ENCODE measurements at places on chromosomes 6 and 20.

GRCh38 chr6:147207351-147207750 is 3.1 kb downstream of the STXBP5 start:
- DNase-seq: no peak

DNA sequence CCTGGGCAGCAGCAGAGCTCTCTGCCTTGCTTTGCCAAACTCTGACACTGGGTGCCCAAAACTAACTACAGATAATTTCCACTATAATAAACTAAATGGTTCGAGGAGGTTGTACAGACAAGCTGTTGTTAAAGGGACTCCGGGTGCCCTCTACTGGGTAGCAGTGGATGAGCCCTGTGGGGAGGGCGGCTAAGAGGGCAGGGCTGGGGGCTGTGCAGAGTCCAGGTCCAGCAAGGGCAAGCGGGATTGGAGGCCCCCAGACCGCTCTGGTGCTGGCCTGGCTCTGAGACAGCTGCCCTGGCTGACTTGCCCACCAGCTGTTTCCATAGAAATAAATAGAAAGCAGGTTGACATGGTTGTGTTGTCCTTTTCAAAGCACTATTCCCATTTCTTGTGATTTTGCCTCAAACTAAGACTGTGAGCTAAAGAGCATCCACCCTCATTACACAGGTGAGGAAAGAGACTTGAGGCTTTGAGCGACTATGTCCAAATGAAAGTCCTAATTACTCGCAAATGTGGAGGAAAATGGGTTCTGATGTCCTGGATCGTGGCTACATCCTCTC is 167.6 kb upstream of the CST7 start:
- no peak for DNase-seq

DNA sequence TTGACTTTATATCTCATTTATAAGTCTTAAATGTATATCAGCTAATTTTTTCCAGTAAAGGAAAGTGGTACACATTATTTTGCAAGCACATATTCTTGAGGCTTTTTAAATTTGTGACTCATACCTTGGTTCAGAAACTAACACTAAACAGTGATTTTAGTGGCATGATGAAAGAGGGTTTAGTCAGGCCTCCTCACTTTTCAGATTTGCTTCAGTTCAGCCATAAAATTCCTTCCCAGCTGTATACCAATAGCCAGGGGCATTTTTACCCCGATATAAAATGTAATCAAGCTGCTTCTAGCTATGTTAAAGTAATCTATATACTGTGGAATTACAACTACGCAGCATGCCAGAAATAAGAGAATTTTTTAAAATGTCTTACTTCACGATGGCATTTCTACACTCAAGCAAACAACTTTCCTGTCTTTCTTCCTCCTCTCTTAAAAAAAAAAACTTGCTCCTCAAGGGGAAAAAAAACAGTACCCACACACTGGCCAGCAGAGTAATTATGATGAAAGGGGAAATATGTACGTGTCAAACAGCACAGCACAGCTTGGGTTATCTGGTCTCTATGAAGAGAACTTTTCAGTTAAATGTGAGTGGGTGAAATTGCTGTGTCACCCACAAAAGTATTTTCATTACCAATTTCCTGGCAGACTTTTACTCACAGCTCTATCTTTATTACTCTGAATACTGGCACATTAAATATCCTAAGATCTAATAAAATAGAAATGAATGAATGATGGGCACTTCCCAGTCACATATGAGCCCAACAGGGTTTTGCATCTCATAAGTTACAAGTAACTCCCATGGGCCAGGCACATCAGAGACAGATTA is 244.8 kb upstream of the TENT5A start:
- no peak for DNase-seq

- no peak for DNase-seq
These were observed 97.0 kb downstream of the RREB1 start for GRCh38 chr6:7204726-7205125.

DNA sequence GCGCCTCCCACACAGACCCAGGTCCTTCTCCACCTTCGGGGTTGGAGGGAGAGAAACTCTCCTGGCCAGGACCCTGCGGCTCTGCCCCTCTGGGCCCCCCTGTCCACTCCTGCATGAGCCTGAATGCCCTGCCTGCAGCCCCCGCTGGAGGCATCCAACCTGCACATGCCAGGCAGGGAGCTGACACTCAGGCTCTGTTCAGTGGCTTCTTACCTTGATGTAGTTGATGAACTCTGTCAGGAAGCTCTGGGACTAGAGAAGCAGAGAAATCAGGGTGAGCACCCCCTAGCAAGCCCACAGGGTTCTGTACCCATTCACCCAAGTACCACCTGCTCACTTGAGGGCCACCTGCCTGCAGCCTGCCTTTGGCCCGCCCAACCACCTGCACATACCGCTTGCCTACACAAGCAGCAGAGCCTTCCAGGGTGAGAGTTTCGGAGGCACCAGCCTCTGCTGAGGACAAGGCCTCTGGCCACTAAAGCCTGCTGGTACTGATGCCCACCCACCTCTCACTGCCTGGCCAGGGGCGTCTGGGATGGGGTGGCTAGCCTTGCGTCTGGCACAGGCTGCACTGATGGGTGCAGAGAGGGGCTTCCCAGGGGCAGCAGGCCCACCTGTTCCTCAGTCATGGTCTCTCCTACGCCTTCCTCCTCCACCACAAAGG is 9.7 kb downstream of the DDRGK1 start:
- no peak for DNase-seq

GRCh38 chr6:158781692-158782373 is 37.3 kb downstream of the EZR start:
- DNase-seq: no peak

DNA sequence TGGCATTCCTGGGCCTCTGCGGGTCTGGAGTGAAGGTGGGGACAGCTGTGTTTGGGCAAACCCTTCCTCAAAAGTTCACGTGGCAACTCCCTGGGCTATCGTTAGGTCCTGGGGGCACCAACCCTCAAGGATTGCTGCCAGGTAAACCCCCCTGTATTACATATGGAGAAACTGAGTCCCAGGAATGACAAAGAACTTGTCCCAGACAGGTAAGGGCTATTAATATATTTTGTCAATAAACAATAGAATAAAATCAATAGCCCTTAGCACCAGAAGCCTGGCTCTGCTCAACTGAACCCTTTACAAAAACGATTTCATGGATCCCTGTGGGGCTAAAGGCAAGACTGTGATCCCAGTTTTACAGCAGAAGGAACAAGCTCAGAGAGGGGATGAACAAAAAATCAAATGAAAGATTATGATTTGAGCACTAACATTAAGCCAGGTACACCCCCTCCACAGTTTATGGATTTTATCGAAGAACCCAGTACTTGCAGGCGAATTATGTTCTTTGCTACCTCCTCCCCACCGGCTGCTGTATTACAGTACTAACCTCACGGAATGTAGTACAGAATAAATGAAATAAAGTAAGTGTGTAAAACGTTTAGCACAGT is 2.7 kb downstream of the ID1 start:
- DNase-seq: no peak

DNA sequence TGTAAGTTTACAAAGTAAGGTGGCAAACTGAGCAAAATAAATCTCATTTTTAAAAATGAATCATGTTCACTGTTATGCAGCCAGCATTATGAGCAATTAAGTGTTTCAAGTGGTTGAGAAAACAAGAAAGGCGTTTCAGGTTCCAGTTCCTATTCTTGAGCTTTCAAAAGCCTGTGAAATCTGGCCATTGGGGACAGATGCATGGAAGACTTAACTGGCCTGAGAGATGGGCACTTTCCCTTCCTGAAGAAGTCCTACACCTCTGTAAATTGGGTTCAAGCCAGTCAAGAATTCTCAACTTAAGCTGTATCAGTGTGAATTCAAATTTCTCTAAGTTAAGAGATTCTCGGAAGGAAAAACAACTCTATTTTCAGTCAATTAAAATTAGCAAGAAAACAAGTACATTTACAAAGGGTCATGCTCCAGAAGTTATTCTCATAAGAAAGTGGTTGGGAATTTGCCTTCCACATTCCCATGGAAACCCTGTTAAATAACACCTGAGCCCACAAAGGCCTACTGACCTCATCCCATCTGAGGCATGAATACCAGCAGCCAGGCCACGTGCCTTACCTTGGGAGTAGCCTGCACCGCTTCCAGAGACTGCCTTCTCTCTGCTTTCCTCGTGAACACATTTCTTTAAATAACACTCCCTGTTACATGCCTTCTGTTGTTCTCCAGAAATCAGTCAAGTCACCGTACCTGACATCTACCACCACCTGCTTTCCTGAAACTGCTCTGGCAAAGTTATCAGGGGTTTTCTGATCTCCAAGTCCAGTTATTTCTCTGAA is 19.4 kb downstream of the MAP3K5 start:
- DNase-seq: no peak

GRCh38 chr6:164612751-164613150 is 696.7 kb downstream of the C6orf118 start:
- DNase-seq: no peak

- no peak for DNase-seq
These were observed 120.1 kb upstream of the TIAM2 start for GRCh38 chr6:154874773-154875592.

DNA sequence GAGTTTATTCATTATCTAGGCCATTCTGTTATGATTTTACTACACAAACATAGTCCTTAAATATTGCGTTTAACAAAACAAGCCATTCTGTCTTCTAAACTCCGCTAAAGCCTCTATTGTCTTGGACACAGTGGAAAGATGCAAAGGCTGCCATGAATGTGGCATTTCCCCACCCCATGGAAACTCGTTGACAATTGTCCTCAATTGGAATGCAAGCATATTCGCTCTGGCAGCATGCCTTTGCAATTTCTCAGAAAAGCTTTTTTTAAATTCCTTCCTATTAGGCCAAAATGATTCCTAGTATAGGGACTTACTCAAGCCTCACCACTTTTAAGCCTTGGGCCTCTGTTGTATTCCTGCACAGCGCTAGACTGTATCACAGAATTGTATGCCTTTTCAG is 22.8 kb downstream of the OR2A4 start:
- no peak for DNase-seq

- no peak for DNase-seq
These were observed 150.9 kb upstream of the STMND1 start for GRCh38 chr6:16950825-16951495.

DNA sequence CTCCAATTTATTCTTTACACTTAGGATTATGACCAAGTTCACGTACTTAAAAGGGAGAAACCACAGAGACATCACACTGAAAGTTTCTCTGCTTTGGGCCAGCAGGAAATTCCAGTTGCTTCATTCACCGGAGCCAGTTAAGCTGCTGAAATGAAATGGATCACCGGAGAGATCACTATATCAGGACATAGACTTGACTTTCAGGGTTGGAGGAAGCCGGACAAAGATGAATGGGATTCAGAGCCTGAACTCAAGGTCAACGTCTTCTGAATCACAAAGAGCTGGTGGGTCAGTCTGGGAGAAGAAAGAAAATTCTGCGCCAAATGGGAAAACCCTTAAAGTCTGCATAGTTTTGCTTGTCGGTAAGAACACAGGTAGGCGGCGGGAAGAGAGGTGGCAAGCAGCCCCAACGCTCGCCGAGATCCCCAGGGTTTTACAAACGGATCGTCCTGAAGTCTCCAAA is 81.9 kb upstream of the CCDC28A start:
- peak; percentile 4 for DNase-seq

- no peak for DNase-seq
These were observed 3.9 kb downstream of the UTRN start for GRCh38 chr6:144289006-144289405.

GRCh38 chr6:22568854-22569253 is 512 bp upstream of the HDGFL1 start:
- DNase-seq: no peak

DNA sequence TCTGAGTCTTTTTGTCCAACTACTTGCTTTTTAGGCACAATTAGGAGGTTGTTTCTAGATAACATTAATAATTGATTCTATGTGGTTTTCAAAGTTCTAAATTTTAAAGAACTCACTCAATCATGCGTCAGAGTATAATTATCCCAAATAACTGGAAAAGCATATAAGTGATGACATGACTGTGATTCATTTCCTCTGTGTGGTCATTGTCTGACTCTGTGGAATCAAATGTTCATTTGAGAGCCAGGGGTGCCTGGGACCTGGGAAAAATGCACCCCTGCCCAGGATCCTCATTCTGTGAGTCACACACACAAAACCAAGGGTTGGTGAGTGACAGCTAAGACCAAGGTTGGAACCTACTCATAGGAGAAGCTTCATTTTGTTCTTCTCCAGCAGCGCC is 127.1 kb upstream of the MLIP start:
- no peak for DNase-seq

DNA sequence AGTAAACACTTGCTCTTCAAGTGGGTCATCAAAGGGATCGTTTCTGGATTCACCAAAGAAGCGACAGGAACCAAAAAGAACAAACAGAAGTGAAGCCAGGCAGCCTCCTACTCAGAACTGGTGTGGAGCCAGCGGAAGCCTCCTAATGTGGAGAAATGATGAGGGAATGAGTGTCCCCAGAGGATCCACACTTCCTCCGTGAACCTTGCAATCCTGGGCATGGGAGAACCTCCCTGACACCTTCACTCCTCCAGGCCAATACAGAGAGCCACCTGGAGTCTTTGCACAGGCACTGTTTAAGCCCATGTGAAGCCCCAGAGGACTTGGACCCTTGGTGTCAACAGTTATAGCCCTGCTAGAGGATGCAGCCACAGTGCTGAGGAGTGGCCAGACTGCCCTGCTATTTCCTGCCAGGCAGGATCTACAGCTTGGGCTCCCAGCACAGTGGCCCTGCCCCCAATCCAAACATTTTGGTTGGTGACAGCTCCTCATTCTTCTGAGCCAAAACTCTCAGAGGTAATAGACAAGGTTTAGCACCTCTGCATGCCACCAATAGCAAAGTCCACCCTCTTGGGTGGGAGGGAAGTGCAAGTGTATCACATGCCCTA is 23.2 kb upstream of the SERINC1 start:
- no peak for DNase-seq

DNA sequence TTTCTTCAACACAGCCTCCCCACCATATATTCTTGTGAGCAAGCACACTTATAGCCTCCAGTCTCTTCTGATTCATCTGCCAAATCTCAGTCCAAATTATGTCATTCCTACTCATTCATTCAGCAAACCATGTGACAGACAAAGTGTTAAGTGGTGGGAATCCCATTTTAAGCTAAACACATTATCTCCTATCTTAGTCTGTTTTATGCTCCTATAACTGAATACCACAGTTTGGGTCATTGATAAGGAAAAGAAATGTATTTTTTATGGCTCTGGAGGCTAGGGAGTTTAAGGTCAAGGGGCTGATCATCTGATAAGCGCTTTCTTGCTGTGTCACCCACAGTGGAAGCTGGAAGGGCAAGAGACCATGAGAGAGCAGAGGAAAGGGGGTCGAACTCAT is 23.9 kb upstream of the SMIM13 start:
- no peak for DNase-seq

- no peak for DNase-seq
These were observed 162.1 kb downstream of the AIG1 start for GRCh38 chr6:143222801-143223231.

DNA sequence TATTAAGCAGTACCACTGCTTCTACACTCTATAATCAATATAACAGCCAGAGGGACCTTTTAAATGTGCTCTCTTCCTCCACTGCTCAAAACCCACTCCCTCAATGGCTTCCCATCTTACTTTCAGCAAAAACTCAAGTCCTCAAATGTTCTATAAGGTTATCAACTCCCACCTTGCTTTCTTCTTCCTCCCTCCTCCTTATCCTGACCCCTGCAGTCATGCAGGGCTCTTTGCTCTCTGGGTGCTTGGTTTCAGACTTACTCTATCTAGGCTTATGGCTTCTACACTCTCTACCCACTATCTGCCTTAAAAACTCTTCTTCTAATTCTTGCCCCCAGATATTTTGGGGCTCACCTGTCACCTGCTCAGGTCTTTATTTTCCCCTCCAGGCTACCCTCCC is 5.3 kb downstream of the ARHGAP18 start:
- no peak for DNase-seq

GRCh38 chr6:52560462-52560861 is 16.4 kb downstream of the TRAM2 start:
- DNase-seq: no peak
